ENCODE measurements at places on chromosomes 6 and 20.

GRCh38 chr6:1792989-1793388 lies 183.3 kb downstream of the FOXC1 start:
- DNase-seq: no peak

- no peak for DNase-seq
These were observed 25.0 kb downstream of the FOXP4 start for GRCh38 chr6:41571021-41571780.

GRCh38 chr20:7883309-7883708 lies 56.9 kb downstream of the HAO1 start:
- no peak for DNase-seq

GRCh38 chr6:4287811-4288244 lies 152.5 kb upstream of the ECI2 start:
- no peak for DNase-seq

GRCh38 chr20:53755733-53756531 lies 162.3 kb upstream of the ZNF217 start:
- no peak for DNase-seq

- no peak for DNase-seq
These were observed 218.2 kb downstream of the GJA1 start for GRCh38 chr6:121653624-121654008.

DNA sequence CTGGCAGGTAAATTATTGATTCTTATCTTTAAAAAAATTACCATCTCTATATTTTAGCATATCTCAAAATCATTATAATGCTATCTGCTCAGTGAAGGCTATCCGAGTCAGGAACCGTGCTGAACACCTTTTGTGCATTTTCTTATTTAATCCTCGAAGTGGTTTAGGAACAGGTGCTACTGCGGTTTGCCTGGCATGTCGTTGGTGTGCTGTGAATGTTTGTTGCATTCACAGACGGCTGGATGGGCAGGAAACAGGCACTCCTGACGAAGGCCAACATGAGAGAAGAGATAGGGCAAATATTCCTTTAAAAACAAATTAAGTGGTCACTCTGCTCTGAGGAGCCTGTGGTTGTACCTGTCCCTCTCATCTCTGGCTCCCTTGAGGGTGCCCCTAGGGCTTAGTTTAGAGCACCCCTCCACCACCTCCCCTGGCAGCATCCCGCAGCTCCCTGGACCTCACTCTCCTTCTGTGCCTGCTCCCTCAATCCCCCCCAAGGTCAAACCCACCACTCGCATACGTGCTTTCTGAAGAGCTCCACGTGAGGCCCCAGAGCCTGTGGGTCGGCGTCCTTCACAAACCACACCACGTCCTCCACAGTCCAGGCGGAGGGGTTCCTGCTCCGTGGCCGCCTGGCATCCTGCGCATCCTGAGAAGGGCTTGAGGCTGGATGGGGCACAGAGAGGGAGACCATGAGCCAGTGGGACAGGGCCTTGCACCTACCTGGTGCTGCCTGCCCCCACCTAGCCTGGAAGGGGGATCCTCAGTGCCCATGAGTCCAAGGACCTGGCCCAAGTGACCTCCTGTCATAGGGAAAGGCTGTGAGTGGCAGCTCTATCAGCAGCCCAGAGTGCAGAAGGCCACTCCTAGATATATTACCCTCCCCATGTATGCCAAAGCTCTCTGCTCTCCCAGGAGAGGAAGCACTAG lies 116.5 kb downstream of the SCML4 start:
- DNase-seq: no peak

DNA sequence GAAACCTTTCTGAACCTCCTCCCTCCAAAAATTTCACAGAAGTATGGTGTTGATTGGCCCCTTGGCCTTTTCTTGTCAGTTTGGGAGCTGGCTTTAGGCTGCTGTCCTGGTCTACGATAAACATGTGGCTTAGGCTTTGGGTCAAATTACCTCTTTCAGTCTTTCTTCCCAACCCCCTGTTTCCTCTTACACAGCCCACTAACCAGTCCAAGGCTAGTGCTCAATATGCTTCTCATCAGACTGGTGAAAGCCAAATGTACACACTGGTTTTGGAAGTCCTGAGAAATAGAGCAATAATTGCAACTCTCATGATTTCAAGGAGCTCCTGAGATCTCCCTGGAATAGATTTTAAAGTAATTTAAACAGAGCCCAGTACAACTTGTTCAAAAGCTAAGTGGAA lies 933.7 kb upstream of the GJE1 start:
- DNase-seq: no peak

DNA sequence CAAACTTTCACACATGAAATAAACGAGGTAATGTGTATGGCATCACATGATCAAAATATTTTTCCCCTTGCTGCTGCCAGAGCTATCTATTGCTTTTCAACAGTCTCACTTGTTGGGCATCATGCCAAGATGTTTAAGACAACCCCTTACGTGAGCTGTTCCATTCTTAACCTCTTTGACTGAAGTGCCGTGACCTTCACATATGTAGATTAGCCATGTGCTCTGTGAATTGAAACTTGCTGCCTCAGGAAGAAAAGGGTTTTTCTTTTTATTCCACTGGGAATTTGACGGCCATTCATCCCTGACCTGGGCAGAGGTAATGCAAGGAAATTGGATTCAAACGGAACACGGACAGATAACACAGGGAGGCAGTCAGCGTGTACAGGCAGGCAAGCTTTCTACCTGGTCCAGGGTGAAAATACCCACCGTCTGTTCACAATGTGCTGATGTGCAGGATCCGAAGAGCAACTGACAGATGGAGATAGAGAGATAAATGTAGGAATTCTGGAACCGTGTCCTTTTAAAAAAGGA lies 14.2 kb downstream of the ARID1B start:
- no peak for DNase-seq

DNA sequence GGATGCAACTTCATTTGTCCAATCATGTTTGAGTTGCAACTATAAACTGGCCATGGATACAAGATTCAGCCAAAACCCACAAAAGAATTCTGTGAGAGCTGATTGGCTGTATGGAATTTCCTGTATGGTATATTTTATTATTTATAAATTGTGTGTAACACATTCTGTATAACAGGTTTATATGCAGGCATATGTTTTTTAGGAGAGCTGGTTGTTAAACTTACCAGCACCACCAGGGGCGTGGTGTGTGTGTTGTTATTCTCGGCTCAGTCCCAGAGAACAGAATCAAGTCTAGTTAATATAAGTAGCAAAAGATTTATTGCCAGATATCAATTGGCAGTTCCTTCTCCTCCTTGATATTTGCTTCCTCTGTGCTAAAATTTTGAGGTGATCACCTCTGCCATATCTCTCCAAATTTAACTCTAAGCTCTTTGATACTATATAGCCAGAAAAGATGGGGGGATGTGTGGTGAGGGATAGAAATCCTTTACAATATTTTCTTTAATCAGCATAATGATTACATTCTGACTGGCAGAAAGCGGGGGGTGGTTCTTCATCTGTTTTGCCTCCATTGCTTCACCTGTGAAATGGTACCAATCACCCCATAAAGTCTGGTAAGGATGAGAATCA lies 22.9 kb downstream of the CNBD2 start:
- DNase-seq: no peak

- DNase-seq: no peak
These were observed 4.3 kb downstream of the PPP1R10 start for GRCh38 chr6:30612687-30613248.

GRCh38 chr6:15090745-15091384 lies 155.0 kb upstream of the JARID2 start:
- DNase-seq: no peak

GRCh38 chr6:158557927-158558326 lies 2.0 kb upstream of the TMEM181 start:
- DNase-seq: no peak

GRCh38 chr6:137094411-137095008 lies 49.7 kb upstream of the IL20RA start:
- no peak for DNase-seq

DNA sequence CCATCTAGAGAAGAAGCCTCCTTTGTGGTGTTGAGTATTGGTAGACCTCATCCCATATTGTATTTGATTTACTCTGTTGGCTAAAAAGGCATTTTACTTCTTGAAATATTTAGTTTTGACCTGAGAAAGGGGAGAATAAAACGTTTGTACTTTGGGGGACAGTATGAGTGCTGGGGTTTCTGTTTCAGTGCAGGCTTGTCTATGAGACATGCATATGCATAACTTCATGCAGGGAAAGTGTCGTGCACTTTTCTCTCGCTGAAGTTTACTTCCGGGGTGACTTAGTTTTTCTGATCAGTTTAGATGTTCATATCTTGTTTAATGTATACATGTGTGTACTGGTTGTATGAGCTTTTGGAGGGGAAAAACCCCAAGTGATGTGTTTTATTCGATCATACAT lies 59.5 kb downstream of the UTRN start:
- DNase-seq: no peak

GRCh38 chr20:56702931-56703840 lies 74.1 kb downstream of the TFAP2C start:
- no peak for DNase-seq

DNA sequence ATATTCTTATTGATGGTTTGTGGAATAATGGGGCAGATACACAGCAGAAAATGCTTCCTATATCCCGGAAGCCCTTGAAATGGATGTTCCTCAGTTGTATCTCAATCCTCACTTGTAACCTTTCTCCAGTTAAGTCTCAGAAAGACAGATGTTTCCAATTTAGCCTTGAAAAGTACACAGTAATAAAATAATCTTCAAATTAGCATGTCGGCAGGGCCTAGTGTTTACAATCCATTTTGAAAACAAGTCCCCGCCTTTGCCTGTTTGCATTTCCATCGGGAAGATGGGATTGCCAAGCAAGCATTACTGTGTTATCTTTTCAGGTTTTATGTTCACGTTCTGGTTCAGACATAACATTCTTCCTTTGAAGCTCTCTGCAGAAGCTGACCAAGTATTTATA lies 41.5 kb downstream of the SNRNP48 start:
- DNase-seq: no peak

GRCh38 chr6:112150363-112150762 lies 63.0 kb downstream of the FAM229B start:
- no peak for DNase-seq

DNA sequence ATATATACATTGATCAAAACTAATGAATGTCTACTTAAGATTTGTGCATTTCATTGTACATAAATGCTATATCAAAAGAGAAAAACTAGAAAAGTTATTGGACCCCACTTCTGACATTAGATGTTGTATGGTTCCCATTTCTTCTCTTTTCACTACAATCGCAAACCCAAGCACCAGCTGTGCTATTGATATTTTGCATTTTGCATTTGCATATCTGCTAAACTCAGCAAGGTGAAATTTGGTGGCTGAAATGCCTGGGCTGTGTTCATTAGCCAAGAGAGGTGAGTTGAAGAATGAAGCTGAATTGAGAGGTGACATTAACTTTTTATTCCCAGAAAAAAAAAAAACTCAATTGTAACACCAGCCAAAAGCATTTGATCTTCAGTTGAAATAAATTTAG lies 232.1 kb upstream of the TENT5A start:
- DNase-seq: no peak

- DNase-seq: no peak
These were observed 283.9 kb upstream of the FOXQ1 start for GRCh38 chr6:1027795-1028569.

DNA sequence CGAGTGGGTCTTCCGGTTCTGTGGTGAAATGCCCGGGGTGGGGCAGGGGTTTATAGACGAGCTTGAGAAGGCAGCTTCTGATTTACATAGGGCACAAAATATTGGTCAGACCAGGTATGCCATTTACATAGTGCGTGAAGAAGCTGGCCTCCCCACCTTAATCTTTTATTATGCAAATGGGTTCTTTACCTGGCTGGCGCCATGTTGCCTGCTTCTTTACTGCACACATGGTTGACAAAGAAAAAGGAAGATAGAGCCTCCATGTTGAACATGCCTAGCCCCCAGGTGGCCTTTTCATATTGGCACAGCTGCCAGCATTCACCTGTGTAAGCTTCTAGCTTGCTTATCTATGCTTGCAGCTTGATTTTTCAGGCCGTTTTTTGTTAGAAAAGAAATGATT lies 276.2 kb downstream of the PHACTR1 start:
- no peak for DNase-seq

- DNase-seq: no peak
These were observed 18.2 kb downstream of the NUP153 start for GRCh38 chr6:17688481-17688880.

DNA sequence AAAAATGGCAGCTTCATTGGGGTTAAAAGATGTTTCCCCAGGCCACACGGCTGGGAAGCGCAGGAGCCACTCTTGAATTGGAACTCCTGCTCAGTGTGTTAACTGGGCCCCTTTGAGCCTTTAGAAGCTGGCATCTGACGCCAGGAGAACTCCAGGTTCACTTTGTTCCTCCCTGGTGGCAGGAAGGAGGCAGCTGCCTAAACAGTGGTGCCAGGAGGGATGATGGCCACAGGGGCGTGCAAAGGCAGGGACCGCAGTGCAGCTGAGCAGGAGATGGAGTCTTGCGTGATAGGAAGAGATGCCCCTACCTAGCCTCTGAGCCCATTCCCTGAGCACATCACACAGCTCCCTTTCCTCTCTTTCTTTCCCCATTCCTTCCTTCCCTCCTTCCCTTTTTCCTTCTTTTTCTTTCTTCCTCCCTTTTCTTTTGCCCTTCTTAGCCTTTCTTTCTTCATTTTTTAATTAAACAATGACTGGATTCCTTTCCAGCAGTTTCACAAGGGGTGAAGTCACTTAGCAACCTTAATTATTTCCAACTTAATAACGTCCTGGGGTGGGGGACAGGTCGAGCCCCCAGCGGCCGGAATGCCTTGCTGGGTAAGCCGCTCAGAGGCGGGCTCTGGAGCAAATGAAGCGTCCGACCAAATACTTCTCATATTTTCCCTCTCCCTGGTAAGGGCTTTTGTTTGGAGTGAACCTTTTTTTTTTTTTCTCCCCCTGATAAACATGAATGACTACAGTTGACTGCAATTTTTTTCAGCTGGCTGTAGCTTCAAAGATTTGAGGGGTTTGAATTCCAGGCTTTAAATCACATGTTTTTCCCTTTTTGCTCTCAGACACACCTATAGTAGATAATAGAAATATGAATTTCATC lies 20.8 kb upstream of the BMP7 start:
- DNase-seq: no peak

GRCh38 chr20:53201588-53201987 lies 229.4 kb downstream of the TSHZ2 start:
- no peak for DNase-seq

DNA sequence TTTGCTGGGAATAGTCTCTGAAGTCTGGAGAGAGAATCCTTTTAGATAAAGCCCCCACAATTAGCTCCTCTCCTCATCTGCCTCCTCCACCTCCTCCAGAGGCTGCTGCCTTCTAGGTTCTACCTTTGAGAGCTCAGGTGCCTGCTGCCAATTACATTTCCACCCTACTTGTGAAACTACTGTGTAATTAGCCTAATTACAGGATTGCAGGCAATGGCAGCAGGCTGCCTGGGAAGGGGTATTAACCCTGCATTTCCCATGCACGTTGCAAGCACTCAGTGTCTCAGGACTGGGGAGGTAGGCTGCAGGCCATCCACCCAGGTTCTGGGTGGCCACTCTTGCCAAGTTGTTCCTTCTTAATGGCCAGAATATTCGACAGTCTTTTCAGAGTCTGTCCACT lies 215.6 kb upstream of the ZNF217 start:
- DNase-seq: no peak
